ENCODE measurements at places on chromosomes 4 and X. TPM values are rescaled to one million over a fixed set of nuclear protein-coding genes. Genes with fewer than 3 reads are reported as not detected.
A peak's percentile ranks its signal among the peaks of the same experiment; 100 is the strongest.

The AFP gene
- not detected for total RNA-seq

The NOX1 gene
- not detected for total RNA-seq

The CWH43 gene
- total RNA-seq, result 3.7 TPM

DNA sequence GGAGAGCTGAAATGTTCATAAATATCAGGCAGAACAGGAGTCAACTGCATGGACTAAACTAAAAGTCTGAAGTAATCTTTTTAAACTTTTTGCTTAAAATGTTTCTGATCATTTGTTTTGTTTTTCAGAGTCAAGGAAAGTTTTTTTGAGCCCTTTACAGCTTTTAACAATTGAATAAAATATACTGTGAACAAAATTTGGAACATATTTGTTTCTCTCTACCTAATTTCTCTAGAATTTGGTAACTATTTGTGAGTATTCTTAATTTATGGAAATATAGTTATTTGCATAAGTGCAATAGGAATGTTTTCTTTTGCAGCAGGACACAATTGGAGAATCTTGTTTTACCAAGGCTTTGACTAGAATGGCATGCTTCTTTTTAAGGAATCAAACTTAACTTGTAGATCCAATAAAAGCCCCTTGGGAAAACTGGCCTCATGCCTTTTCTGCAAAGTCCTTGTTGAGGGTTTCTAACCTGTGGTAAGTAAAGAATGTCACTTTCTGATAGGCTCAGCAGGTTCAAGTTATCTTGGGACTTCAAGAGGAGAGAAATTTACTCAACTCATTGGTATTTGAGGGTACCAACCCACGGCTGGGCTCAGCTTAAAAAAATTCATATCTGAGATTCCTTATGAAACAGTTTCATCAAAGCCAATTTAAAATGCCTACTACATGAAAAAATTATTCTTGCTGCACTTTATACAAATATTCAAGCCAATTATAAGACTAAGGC, 91.5 kb downstream of the UPRT start:
- DNase-seq, result no peak

DNA sequence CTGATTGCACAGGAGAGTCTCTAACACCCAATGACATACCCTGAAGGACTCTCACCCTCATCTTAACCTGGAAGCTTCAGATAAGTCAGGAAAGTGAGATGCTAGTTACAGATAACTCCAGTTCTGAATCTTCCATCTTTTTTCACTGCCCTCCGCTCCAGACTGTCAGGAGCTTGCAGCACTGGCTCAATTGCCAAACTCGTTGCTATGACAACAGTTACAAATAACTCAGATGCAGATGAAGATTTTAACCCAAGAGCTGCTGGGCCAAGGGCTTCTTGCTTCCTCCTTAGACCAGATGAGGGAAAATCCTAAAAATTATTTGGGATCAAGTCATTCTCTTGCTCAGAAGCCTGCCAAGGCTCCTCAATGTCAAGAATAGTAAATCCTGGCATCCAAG, 109.1 kb upstream of the HUWE1 start:
- no peak for DNase-seq

DNA sequence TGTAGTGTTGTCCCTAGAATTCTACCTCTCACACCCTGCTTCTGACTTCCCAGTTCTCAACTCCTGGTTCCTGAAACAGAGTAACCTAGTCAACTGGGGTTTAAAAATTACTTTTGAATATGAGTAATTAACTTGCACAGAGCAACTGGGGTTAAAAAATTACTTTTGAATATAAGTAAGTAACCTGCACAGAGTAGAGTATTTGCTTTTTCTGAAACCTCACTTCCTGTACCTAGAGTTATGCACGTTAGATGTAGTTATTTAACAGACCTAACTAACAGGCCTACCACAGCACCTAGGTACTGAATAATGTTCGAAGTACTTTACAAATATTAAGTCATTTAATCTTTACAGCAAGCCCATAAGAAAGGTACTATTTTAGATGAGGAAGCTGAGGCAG, 32.9 kb downstream of the SLC39A8 start:
- no peak for DNase-seq

DNA sequence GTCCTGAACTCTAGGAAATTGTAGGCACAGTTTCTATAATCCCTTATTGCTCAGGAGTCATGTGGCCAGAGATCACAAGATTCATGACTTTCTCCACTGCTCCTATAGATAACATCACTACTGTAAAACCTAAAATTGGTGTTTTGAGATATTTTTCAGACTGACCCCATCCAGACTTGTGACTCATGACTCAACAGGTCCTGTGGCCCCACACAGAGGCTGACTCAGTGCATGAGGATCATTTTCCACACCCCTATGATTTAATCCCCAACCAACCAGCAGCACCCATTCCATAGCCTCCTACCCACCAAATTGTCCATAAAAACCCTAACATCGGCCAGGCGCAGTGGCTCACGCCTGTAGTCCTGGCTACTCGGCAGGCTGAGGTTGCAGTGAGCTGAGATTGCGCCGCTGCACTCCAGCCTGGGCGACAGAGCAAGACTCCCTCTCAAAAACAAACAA, 13.2 kb upstream of the XIAP start:
- DNase-seq, result peak; percentile 34

DNA sequence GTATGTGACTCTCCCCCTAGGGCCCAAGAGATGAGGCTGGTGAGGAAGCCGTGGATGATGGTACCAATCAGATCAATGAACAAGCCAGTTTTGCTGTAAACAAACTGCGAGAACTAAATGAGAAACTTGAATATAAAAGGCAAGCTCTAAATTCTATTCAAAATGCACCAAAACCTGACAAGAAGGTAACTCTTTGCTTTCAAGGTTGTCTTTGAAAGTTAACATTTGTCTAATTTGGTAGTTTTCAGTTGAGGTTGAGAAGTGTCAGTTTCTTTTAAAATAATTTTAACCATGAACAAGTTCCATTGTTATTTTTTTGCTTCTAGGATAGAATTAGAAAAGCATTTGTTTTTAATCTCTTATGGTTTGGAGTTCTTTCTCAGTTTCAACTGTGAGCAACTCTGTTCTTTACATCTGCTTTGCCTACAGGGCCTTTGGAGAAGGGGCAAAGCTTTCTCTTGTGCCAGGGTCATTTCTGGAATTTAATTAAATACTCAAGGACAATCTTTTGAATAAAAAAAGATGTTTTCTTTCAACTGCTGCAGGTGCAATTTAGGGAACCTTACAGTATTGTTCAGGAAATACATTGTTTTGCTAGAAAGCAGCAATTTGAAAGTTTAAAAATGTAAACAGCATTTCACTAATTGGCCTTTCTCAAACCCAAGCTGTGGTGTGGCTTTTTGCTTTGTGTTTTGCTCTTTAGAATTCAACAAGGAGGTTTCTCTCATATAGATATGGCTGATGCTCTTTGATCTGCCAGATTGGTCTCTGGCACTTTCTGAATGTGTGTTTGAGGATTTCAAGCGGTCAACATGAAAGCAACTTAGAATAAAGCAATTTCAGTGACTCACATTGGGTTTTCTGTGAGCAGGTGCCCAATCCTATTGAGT, 62.9 kb downstream of the LRP2BP start:
- DNase-seq, result no peak

All from bronchial epithelial cell (primary cell).